ENCODE measurements at places on chromosomes 5 and 9. TPM values are rescaled to one million over a fixed set of nuclear protein-coding genes. Genes with fewer than 3 reads are reported as not detected.

- no peak for DNase-seq
Measured at GRCh38 chr9:97372580-97372979, 39.3 kb upstream of the TDRD7 start.

TNC gene
- 1,099 TPM for total RNA-seq

HMCN2 gene
- 3.2 TPM for total RNA-seq

GABRA6 gene
- not detected for total RNA-seq

- peak; percentile 88 for DNase-seq
Measured at GRCh38 chr5:33148076-33148513, 292.7 kb upstream of the TARS1 start.

DNA sequence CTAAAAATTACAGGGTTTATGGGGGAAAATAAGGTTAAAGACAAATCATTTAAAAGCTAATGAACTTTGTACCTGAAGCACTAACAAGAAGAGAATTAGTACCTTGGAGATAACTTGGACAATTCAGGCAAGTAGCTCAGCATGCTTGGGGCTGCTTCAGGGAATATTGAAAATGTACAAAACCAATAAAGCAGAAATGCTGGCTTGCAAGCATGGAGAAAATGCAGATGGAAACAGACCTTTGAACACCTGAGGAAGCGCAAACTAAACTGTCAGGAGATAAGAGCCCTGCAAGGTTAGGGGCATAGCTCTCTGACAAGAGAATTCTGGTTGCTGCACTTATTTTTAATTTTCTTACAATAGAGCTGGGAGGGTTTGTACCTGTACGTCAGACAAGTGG, 42.6 kb upstream of the C5orf47 start:
- DNase-seq = no peak

- DNase-seq = peak; percentile 32
Measured at GRCh38 chr5:34756781-34757624, 82.0 kb upstream of the TTC23L start.

ZNF484 gene
- 10.6 TPM for total RNA-seq

BTNL8 gene
- not detected for total RNA-seq
